ENCODE measurements at places on chromosomes 6 and 20.

- DNase-seq = no peak
Measured at GRCh38 chr6:158629367-158630221, 14.9 kb downstream of the DYNLT1 start.

GRCh38 chr20:62285722-62286121 lies 17.1 kb upstream of the ADRM1 start:
- no peak for DNase-seq

DNA sequence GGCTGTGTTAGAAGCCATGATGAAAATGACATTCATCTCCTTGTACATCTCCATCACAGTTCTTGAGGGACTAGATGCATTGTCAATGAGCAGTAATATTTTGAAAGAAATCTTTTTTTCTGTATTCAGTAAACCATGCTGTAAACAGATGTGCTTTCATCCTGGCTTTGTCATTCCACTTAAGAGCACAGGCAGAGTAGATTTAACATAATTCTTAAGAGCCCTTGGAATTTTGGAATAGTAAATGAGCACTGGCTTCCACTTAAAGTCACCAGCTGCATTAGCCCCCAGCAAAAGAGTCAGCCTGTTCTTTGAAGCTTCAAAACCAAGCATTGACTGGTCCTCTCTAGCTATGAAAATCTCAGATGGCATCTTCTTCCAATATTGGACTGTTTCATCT lies 197.8 kb upstream of the HDDC2 start:
- DNase-seq = no peak

GRCh38 chr20:7347409-7347808 lies 579.9 kb downstream of the BMP2 start:
- no peak for DNase-seq

DNA sequence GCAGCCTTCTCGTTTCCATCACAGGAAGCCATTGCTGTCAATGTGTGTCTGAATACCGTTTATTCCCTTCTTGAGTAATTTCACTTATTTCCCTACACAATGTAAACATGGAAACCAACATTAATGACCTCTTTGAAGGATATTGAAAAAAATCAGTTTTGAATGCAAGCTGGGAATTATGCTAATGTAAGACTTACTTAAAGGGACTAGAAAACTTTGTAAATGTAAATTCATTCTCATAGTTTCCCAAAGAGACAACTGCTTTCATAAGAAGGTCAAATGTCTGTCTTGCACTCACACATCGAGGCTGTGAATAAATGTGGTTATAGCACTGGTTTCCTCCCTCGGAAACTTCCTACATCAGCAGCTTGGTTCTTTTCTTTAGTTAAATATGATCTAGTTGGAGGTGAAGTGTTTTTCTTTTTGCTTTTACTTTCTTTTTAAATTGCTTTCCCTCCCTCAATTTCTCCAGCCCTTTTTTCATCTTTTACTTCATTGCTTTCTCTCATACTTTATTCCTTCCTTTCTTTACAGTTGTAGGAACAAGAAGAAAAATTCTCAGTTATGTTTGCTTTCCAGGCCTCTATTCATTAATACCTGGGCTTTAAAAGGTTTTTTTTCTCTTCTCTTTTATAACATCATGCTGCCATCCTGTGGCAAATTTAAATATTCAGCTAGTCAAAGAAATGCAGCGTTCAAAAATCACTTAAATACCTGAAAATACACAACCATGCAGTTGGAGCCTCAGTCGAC lies 108.3 kb downstream of the TNFAIP3 start:
- DNase-seq = no peak

DNA sequence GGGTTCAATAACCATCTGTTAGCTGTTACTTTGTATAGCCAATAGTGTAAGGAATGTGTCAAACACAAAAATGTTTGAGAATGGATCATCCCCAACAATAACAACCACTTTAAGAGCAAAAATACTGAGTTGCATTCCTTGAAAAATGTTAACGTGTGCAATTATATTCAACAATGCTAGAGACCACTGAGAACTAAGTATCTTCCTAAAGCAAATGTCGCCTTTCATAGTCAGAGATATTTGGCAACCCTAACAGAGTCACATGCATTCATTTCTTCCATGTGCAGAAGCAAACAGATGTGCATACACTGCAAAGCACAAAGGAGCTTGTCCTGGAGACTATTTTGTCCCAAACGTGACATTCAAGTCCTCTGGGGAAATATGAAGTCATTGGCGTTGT lies 448.6 kb downstream of the GJA1 start:
- no peak for DNase-seq

GRCh38 chr6:149217466-149217888 lies 100.0 kb upstream of the TAB2 start:
- DNase-seq = no peak

DNA sequence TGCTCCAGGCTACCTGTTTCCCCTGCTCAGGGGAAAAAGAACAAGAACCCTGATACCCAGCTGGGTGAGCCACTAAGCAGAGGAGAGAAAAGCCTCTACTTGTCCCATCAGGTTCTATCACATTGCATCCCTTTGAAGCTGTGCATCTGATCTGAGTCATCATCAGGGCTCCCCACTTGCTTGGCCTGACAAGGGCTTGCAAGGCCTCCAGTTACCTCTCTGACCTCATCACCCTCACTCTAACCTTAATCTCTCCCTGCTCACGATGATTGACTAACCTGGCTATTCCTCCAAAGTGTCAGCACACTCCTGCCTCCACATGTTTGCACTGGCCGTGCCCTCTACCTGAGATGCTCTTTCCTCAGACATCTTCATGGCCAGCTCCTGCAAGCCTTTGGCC lies 309.5 kb upstream of the CHD6 start:
- no peak for DNase-seq

- DNase-seq = no peak
Measured at GRCh38 chr6:23499549-23499948, 626.5 kb upstream of the NRSN1 start.

DNA sequence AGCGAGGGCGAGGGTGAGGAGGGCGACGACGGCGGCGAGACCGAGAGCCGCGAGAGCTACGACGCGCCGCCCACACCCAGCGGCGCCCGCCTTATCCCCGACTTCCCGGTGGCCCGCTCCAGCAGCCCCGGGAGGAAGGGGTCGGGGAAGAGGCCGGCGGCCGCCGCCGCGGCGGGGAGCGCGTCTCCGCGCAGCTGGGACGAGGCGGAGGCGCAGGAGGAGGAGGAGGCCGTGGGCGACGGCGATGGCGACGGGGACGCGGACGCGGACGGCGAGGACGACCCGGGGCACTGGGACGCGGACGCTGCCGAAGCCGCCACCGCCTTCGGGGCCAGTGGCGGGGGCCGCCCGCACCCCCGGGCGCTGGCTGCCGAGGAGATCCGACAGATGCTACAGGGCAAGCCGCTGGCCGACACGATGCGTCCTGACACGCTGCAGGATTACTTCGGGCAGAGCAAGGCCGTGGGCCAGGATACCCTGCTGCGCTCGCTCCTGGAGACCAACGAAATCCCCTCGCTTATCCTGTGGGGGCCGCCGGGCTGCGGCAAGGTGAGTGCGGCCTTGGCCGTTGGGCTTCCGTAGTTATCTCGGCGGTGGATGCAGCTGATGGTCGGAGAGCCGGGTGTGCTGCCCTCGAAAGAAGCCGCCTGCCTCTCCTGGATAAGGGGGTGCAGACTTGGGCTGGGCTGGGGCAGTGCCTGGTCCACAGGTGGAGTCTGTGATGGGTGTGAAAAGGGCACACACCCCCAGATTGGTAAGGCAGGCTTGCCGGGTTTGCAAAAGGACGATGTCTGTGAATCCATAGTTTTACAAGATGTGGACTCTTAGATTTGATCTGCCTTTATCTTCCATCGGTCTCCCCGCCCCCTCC lies 938 bp downstream of the WRNIP1 start:
- DNase-seq = no peak

DNA sequence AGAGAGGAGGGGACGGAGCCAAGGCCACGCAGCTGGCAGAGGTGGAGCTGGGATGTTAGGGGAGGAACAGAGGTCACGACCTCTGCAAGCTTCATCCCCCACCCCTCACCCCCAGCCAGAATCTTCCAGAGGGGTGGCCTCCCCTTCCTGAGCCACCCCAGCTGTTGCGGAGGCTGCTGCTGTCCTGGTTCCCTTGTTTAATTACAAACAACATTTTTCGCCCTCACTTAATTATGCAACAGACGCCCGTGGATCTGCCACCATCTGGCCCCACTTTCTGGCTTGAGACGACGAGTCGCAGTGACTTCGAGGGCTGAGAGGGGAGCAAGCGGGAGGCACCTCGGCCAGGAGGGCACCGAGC lies 153.7 kb upstream of the PTPN1 start:
- DNase-seq = no peak

DNA sequence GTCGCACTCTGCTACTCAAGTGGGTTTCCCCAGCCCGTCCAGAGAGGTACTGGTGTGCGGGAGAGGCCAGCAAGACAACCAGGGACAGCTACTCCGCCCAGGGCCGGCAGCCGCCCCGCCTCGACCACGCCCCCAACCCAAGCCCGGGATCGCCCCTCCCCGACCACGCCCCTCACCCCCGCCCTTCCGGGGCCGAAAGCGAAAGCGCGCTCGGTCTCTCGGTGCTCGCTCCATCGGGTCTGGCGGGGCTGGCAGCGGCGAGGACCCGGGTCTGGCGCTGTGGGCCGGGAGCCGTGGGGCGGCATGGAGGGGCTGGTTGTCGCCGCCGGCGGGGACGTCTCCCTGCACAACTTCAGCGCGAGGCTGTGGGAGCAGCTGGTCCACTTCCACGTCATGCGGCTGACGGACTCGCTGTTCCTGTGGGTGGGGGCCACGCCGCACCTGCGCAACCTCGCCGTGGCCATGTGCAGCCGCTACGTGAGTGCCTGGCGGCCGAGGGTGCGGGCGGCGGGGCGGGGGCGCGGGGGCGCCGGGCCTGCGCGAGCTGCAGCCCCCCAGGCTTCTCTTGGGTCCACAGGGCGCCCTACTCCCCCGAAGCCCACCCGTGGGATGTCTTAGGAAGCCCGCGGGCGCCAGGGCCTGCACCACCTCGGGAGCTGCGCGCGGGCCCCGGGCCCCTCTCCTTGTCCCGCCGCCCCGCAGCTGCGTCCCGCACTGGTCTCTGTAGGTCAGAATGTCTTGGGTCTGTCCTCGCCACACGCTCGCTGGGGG lies at the start of gene PSMG4:
TSS of gene PSMG4 (plus strand) at position 228 of the 771 bp plus-strand sequence. CDS start at position 304, 76 bp downstream.
- DNase-seq = peak; percentile 79

GRCh38 chr6:50889935-50890334 lies 71.3 kb downstream of the TFAP2B start:
- no peak for DNase-seq

DNA sequence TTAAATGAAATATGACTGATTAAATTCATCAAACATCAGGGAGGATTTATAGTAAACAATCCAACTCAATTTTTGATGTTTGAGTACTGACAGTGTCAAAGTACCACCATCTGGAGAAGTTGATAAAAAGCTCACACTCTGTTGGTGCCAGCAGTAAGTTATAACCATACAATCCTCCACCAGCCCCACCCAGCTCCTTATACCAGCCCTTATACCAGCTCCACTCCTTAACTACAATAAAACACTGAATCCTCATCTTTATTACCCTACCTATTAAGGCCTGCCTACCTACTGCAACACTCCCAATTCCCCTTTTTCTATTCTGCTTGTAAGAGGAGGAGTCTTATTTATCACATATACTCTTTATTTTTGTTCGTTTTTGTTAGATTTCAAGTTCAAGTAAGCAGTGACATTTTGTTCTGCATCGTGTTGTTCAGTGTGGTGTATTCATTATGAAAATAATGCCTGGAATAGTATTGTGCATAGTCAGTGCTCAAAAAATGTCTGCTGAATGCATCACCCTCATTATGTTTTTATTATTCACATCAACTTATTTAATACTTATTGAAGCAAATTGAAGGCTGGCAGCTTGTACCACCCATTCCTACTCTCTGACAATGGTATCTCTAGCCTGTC lies 954.7 kb upstream of the ADGRB3 start:
- DNase-seq = no peak

DNA sequence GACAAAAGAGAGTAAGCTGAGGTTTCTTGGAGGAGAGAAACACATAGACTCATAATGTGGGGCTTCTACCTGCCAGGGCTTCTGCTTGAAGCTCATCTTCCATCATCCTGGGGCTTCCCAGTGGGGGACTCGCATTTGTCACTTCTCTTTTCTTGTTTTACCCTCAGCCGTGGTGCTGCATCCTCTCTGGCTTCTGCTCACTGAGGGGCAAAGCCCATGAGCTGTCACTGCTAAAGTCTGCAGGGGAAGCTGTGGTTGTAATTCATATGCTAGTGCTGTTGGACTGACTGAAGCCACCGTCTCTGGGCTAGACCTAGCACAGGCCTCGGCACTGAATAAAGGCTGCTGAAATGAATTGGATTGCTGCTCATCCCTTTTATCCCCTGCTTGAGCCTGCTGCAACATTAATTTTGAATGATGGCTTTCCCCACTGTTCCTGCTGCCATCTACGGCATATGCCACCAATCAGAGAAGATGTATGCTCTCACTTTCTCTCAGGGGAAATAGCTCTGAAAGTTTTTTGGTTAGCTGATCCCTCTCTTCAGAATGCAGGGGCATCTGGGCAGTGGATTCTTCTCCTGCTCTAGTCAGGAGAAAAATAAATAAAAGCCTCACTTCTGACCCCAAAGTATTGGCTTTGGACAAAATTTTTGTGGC lies 568.4 kb upstream of the MAP3K7 start:
- DNase-seq = no peak

- no peak for DNase-seq
Measured at GRCh38 chr6:131764350-131764749, 43.5 kb upstream of the ENPP1 start.

GRCh38 chr6:37525460-37526357 lies 26.0 kb upstream of the CCDC167 start:
- no peak for DNase-seq

DNA sequence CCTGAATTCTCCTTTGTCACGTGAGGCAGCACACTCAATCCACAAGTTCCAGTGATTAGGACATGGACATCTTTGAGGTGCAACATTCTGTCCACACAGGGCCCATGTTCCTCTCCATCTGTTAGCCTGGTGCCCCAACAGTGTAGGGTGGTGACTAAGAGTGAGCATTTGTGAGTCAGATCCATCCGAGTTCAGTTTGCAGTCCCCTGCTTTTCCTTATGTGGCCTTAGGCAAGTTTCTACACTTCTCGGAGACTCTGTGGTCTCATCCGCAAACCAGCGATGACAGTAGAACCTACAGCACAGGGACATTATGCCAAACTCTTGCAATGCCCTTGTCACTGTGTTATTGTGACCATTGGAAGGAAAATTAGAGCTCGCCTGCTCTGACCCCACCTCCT lies 178.7 kb upstream of the CDH4 start:
- no peak for DNase-seq

GRCh38 chr6:43007126-43007525 lies 6.6 kb downstream of the MEA1 start:
- no peak for DNase-seq

- no peak for DNase-seq
Measured at GRCh38 chr6:3961581-3962215, 112.5 kb downstream of the FAM50B start.

- no peak for DNase-seq
Measured at GRCh38 chr6:105757512-105758200, 328.5 kb upstream of the PRDM1 start.

- DNase-seq = no peak
Measured at GRCh38 chr6:39343396-39343870, 20.9 kb upstream of the KCNK16 start.

GRCh38 chr6:2744209-2744771 lies 6.4 kb downstream of the MYLK4 start:
- no peak for DNase-seq

GRCh38 chr6:39260456-39260855 lies 31.2 kb upstream of the KCNK5 start:
- DNase-seq = no peak

All from cortex of kidney (tissue), 1 donor.